ENCODE measurements at places on chromosomes 12 and 14. TPM values are rescaled to one million over a fixed set of nuclear protein-coding genes. Genes with fewer than 3 reads are reported as not detected.

Gene EVL
- 14.3 TPM for total RNA-seq

Gene PMCH
- total RNA-seq: not detected

Gene ACSM4
- total RNA-seq: not detected

Gene REP15
- total RNA-seq: 1.8 TPM

Gene IRAK3
- 4.3 TPM for total RNA-seq

Gene GALNT8
- not detected for total RNA-seq

Gene NRDE2
- 10.8 TPM for total RNA-seq

Gene ANG
- total RNA-seq: 10.5 TPM

Gene ABCD2
- not detected for total RNA-seq

GRCh38 chr14:96617635-96618034 lies 115.5 kb downstream of the PAPOLA start:
- no peak for DNase-seq

DNA sequence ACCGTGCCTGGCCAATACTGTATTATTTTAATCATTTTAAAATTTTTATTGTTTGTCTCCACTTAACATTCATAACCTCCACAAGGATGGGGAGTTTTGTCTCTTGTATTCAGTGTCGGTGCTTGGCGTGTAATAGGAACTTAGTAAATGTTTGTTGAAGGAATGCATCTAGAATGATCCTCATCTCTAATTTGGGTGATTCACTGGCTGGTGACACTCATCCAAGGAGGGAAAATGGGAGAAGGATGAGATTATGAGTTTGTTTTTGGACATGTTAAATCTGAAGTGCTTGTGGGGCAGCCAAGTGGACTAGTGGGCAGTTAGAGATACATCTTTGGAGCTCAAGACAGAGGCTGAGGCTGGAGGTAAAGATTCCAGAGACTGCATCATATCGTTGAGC lies 5.1 kb downstream of the KLC1 start:
- DNase-seq: no peak

DNA sequence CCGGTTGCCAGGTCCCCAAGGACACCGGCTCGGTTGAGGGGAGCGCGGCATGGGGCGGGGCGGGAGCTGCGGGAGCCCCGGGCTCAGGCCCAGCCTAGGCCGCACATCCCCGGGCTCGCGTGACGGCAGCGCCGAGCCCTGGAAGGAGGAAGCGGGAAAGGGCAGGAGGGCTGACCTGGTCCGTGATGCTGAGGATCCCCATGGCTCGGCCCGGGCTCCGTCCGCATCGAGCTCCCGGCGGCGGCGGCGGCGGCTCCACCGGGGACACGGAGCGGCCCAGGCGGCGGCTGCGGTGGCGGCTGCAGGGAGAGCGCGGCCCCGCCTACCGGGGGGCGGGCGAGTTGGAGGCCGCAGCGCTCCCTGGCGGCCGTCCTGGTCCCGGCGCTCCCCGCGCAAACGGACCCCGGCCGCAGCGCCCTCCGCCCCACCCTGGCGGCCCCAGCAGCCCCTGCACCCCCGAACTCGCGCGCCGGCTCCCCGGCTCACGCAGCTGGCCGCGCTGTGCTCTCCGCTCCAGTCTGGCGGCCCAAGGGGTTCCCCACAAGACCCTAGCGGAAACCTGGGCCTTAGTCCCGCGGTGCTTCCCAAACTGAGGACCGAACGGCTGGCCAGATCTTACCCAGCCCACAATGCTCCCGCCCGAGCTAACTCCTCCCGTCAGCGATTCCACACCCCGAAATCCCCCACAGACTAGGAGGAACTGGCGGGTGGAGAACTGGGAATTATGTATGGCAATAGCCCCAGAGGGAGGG lies at the start of gene ANKRD52:
Gene ANKRD52, minus strand, starts transcription at position 317 of the 752 bp plus-strand sequence. Its CDS starts 115 bp downstream, at position 202.
- peak; percentile 58 for DNase-seq

DNA sequence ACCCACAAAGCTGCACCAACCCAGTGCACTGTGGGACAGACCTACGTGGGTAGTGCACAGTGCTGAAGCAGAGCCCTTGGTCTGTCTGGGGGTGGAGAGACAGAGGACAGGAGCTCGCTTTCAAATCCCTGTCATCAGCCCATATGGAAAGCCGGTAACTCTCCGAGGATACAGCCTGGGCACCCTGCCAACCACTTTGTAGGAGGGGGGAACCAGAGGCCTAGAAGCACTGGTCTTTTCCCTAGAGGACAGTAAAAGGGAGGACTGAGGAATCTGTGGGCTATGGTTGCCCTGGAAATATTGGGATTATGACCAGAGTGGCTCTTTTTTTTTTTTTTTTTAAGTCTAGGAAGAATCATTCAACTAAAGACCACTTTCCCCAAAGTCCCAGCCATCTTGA lies 74.3 kb downstream of the MAP3K9 start:
- no peak for DNase-seq

DNA sequence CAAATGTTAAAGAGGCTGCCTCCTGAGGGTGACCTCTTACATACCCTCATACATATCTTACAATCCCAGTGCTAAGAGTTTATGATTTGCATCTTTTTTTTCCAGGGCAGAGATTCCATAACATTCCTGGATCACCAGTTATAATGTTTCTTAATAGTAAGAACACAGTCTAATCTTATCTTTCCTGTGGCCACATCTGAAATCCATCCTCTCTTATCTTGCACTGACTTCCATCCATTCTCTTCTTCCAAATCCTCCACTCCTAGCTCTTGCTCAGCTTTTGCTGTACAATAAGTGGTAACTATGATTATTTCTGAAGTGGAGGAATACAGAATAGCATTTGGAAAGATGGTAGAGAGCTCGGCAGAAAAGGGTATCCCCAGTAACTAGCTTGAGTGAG lies 6.3 kb downstream of the CALCOCO1 start:
- DNase-seq: no peak

DNA sequence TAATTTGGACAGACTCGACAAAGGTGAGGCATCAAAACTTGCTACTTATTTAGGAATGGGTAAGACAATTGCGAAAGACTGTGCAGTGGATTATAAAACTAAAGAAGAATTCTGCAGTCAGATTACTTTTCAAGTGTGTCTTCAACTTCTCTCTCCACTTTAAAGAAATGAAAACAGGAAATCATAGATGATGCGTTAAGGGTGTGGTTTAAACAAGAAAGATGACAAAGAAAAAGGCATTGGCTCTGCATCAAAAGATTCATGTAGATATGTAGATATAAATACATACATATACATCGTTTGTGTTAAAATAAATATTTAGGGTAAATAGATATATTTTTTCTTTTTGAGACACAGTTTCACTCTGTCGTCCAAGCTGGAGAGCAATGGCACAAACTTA lies 74.6 kb upstream of the PARP11 start:
- DNase-seq: no peak

- DNase-seq: peak; percentile 73
Measured at GRCh38 chr12:93569656-93570551, 2.6 kb upstream of the SOCS2 start.

DNA sequence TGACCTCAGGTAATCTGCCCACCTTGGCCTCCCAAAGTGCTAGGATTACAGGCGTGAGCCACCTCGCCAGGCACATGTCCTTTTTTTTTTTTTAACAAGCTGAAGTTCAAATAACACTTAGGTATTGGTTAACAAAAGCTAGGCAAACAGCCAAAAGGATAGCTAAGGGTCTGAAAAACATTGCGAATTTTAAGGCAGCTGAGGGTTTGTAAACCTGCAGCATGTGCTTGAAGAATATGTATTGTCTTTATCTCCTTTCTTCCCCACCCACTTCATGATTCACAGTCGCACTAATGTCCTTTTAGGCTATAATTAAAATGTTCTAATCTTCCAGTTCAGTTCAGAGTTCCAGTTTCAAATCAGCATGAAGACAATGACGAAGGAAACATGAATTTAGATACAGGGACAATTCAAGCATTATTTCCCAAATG lies 30.1 kb upstream of the CERS5 start:
- DNase-seq: no peak

GRCh38 chr12:132342251-132343227 lies 13.2 kb upstream of the GALNT9 start:
- no peak for DNase-seq

- peak; percentile 79 for DNase-seq
Measured at GRCh38 chr14:75985618-75986438, at the start of gene IFT43. Gene IFT43 (plus strand): TSS chr14:75985763. CDS start chr14:75985787, 24 bp downstream.

- no peak for DNase-seq
Measured at GRCh38 chr12:28699029-28699428, 450.0 kb upstream of the FAR2 start.

DNA sequence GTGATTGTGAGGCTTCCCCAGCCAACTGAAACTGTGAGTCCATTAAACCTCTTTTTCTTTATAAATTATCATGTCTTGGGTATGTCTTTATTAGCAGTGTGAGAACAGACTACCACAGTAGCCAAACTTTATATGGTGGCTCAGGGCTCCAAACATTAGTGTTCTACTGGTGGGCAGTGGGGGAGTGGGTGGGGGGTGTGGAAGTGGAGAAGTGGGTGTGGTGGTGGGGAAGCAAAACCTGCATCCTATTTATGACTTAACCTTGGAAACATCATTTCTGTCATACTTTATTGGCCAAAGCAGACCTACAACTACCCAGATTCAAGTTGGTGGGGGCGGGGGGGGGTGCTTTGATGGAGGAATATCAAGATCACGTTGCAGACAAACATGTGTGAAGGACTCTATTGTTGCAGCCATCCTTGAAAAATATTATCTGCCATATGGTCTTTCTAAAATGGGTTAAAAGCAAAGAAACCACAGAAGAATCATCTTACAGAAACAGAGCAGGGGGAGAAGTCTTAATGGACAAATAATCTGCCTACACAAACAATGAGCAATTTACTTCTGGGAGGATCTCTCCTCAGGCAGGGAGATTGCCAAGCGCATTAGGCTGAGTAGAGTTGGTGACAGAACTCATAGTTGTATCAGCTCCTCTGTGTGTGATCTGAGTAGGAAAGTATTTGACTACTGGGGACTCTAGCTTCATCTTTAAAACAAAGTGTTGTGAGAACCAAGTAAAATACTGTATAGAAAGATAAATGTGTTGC lies 1.4 kb upstream of the PWP1 start:
- no peak for DNase-seq

DNA sequence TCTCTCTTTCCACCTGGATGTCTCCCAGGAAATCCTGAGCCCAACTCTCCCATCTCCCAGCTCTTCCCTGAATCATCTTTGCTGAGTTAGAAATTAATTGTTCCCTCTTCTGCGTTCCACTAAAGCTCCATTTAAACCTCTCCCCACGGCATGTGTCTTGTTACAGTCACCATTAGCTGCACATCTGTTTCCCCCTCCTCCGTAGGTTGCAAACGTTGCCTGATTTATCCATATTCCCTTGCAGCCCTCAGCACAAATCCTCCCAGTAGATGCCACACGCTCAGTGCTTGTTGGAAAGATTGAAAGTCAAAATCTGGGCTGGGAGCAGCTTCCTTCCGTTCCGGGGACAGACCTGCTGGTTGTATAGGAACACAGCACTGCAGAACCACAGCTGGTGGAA lies 90.4 kb downstream of the SLC24A4 start:
- DNase-seq: no peak

DNA sequence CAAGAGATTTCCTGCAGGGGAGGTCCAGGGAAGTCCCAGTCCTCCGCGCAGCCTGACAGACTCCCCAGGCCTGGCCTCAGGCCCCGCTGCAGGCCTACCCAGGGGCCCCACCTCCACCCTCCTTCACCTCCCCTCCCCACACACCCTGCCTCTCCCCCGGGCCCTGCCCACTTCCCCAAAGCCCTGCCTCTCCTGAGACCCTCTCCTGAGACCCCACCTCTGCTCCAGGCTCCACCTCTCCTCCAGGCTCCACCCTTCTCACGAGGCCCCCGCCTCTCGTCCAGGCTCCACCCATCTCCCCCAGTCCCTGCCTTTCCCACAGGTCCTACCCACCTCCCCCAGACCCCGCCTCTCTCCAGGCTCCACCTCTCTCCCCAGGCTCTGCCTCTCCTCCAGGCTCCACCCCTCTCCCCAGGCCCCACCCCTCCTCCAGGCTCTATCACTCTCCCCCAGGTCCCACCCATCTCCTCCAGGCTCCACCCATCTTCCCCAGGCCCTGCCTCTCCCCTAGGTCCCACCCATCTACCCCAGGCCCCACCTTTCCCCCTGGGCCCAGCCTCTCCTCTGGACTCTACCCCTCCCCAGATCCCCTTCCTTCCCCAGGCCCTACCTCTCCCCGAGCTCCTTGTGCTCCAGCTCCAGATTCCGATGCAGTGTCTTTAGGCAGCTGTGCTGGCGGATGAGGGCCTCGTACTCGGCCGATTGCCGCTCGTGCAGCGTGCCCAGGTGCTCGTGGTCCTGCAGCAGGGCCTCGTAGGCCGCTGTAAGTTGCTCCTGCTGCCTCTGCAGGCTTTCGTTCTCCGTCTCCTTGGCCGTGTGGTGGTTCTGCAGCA lies 58.8 kb upstream of the GPR68 start:
- no peak for DNase-seq

- DNase-seq: no peak
Measured at GRCh38 chr14:100115726-100116125, 43.7 kb downstream of the DEGS2 start.

DNA sequence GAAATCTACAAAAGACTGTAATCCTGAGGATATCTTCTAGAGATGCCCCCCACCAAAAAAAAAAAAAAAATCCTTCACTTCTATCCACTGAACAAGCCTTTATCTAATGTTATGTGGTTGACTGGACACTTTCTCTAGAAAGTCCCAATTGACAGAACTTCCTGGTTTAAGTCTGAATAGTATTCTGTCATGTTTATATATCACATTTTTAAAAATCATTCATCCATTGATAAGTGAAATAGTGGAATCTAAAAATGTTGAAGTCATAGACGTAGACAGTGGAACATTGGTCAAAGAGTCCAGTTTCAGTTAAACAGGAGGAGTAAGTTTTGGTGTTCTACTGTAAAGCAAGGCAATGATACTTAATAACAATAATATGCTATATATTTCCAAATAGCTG lies 297.0 kb downstream of the SSPN start:
- no peak for DNase-seq

DNA sequence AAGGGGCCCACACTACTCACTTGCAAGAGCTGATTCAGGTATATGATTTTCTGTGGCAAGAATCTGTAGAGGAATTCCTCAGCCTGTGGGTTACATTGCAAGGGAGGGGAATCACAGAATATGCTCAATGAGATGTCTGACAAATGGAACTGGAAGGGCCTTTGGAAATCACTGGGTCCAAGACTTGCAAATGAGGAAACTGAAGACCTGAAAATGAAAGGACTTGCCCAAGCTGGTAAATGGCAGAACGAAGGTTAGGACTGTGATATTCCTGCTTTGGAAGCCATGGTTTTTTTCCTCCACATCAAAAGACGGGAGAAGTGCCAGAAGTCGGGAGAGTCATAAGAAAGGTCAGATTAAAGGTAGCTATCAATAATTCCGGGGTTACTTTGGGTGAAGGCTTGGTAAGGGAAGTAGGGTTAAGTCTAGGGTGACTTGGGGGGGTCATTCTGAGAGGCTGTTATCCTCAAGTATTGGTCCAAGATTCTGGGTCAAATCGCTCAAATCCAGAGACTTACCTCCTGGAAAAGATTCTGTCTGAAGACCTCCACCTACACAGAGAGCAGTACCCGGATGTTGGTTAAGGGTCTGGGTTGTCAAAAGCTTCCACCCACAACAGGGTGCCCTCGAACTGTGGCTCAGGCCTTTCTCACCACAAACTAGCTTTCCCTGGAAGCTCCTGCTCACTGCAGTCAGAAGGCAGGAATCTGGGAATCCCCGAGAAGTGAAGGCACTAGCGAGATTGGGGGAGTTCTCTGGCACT lies 539 bp downstream of the PSME2 start:
- no peak for DNase-seq

Measured in gastrocnemius medialis (tissue), 4 donors.